NCI-H1436 treated with DMSO at 0.1 percent for 48 hours (cell line): ENCODE measurements at places on chromosomes 2 and 18.

DNA sequence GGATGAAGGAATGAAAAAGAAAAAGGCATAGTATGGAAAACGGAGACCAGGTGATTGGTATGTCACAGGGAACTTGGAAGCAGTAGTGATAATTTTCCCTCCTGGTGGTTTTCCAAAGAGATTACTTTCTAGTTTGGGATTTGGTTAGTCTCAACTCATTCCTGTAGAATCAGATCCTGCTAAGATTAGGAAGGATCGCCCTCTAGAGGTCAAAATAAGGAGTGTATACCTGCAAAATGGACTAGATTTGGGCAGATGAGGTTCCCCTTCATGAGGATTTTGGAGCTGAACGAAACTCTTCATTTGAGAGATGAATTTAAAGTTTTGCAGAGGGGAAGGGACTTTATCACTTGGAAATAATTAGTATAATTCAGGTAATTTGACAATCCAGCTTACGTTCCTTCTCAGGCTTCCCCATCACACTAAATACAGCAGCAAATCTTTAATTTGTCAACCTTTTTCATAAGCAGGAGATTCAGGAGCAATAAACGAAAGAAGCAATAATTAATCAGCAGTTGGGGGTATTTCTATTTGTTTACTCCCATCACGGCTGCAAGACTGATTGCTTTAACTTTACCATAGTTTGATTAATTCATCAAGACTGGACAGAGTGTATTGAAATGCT lies 65.2 kb downstream of the CCDC195 start:
- no peak for DNase-seq

DNA sequence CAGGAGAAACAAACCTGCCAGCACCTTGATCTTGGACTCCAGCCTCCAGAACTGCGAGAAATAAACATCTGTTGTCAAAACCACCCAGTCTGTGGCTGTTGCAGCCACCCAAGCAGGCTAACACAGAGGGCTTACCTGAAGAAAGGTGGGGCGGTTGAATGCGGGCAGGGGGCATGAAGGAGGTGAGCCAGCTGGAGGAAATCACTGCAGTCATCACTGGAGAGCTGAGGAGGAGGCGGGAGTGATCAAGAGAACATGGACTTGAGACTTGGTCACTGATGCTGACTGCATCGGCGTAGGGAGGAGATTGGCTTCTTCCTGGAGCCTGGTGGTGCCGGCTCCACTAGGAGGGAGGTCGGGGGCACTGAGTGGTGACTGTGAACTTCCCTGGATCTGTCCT lies 14.6 kb upstream of the ARMC9 start:
- DNase-seq: no peak

DNA sequence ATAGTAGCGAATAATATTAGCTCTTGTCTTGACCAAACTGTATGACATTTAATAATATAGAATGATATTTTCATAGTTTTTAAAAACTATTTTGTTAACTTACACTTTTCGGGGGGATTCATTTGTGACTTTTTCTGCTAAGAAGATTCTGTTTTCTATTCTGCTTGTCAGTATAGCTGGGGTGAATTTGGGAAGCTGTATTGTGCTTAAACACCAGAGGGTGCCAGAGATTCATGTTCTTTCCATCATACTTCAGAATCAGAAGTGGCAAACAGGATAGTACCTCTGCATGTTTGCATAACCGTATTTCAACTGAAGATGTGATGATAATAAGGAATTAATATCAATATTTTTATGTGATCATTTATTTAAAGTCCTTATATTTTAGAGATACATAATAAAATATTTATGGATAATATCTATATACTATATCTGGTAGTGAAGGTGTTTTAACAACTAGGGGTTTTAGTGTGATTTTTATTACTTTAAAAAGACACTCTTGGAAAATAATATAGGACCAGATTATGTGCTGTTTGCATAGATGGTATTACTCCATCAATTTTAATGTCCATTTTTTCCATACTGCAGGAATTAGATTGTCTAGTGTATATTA lies 81.0 kb downstream of the TAF4B start:
- no peak for DNase-seq

DNA sequence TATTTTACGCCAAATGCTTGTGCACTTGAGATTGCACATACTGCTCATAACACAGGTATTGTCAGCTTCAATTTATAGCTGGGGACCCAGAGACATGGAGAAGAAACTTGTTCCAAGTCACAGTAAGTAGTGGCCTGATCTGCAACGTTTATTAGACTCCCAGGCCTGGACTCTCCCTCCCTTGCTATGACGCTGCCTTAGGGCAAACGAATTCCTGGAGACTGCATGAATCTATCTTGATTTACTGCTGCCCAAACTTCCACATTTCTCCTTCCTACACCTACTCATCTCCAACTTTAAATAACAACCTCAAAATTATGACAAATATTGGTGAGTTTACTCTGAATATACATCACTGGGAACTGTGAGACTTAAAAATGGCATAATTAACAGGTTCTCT lies 145.1 kb upstream of the CCDC195 start:
- no peak for DNase-seq

DNA sequence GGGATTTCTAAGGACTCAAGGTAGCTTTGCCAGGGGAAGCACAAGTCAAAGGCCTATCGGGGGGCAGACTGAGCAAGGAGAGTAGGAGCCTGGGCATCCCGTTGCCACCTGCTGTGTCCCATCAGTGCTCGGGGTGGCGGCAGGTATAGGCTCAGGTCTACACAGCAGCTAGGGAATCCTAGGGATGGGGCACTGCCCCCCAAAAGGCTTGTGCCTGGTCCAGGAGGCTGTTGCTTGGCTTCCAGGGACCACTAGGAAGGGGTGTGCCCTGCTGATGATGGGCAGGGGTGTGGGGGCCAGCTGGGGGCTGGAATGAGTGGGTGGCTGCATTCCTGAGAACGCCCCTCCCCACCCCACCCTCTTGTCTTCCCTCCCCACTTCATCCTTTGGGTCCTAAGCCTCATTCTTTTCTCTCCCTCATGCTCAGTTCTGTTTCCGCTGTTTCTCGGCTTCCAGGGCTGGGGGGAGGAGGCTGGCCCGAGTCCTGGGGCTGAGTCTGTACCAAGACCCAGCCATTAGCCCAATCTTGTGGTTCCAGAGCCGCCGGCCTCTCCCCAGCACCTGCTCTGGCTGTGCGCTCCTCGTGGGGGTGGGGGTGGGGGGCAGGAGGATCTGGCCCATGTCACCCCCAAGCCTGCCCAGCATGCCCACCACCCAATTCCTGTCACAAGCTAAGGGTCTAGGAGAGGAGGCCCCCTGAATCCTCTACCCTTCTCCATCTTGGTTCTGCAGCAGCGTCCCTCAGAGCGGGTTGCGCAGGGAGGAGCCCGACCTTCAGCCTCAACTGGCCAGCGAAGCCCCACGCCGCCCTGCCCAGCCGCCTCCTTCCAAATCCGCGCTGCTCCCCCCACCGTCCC lies 12.8 kb downstream of the SPEG start:
- DNase-seq: no peak

DNA sequence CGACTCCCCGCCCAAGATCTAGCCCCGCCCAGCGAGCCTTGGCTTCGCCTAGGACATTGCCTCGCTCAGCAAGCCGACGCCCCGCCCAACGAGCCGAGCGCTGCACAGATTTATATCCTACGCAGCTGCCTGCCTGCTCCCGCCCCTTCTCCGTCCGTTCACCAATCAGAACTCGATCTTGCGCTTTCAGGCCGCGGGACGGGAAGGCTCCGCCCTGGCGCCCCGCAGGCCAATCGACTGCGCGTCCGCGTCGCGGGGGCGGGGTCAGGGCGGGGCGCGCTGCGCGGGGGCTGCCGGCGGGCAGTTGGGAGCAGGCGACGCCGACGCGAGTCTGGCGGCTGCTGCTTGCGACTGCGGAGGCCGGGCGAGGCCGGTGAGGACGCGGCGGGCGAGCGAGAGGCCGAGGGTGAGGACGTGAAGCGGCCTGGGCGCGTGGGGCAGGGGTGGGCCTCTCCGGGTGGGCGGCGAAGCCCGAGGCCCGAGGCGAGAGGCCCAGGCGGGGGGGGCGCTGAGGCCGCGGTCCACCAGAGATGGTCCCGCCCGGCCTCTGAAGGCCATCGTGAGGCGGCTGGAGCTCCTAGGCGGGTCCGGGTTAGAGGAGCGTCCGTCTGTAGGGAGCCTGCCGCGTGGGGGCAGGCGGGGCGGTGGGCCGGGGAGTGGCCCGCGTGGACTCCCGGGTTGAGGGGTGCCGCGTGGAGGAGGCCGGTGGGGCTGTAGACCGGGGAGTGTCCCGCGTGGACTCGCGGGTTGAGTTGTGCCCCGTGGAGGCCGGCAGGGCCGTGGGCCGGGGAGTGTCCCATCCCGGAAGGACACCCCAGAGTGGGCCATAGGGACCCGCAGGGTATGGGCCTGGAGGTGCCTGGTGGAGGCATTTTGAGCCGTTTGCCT lies at the start of gene FARP2:
TSS of gene FARP2 (plus strand) at position 303 of the 888 bp plus-strand sequence. CDS start 16,823 bp downstream, outside the sequence.
- DNase-seq: peak; percentile 89

- no peak for DNase-seq
These were observed 96.4 kb upstream of the DNER start for GRCh38 chr2:229810786-229811185.

GRCh38 chr2:128793404-128793803 lies 474.7 kb upstream of the HS6ST1 start:
- no peak for DNase-seq

GRCh38 chr2:128436479-128437203 lies 118.0 kb upstream of the HS6ST1 start:
- no peak for DNase-seq

DNA sequence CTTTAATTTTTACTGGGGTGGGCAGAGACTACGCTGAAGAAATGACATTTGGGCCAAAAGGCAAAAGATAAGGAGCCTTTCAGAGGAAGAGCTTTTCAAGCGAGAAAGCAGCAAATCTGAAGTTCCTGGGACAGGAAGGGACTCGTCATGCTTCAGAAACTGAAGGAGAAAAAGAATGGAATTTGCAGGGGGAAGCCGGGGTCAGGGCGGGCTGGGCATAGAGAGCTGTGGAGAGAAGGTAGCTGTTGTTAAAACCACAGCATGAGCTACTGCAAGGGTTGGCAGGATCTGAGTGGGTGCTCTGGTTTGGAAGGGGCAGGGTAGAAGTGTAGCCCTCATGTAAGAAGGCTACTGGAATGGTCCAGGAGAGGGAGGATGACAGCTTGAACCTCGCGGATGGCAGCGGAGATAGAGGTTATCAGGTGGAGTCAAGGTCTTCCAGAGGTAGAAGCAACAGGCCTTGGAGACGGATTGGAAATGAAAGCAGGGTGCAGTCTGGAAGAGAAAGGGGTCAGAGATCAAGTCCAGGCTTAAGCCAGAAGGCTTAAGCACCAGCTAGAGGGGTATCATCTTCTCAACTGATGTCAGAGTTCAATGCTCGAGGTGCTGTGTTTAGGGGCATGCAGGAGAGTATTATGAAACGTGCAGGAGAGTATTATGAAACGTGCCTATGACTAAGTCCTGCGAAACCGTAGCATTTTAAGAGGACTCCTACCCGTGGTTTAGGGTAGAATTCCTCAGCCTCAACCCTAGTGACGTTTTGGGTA lies 18.9 kb downstream of the ATP8B1 start:
- no peak for DNase-seq

DNA sequence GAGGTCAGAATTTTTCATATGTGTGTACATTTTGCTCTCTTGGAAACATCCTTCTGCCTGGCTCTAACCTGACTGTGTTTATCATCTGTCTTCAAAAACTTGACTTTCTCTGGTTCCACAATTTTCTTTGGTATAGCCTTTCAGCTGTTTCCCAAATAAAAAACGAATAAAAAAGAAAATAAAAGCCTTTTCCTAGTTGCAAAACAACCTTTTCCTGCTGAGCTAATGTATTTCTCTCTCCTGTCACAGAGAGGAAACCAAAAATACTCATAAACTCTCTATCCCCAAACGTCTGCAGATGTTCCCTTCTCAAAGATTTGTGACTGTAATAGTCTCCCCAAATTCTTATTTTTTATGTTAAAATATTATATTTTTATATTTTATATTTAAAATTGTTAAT lies 505.3 kb upstream of the SLC39A10 start:
- no peak for DNase-seq

- DNase-seq: no peak
These were observed 217.2 kb downstream of the NR4A2 start for GRCh38 chr2:156115338-156115737.

- no peak for DNase-seq
These were observed 123.8 kb upstream of the DLX2 start for GRCh38 chr2:172226244-172227061.

DNA sequence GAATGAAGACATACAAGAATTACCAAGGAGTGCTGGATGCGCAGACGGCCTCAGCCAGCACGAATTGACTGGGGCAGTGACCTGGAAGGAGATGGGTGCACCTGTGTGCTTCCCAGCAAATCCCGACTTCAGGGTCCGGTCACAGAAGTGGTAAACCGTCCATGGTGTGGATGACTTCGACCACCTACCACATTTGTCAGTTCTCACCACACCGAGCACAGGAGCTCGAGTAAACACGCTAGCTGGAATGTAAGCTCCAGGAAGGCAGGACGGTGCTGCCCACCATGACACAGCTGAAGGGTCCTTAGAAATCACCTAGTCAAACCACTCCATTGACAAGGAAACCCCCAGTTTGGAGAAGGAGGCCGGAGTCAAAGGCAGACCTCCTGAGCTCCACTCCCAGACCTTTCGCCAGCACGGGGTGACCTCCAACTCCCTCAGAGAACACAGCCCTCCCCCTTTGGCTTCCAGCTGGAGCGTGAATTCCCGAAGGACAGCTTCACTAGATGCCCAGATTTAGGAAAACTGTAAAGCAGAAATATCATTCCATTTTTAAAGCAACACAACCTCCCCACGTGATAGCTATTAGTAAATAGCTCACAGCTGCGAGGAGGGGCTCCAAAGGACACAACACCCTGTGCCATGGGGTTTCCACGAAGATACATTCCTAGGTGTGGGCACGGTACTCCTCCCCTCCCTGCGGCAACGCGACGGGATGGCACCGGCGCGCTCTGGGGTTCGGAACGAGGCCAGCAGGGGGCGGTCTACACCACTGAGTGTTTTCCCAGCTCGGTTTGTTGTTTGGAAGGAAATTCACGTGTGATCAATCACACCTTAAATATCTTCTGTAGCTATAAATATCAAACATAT lies 34.1 kb upstream of the GNAL start:
- no peak for DNase-seq

DNA sequence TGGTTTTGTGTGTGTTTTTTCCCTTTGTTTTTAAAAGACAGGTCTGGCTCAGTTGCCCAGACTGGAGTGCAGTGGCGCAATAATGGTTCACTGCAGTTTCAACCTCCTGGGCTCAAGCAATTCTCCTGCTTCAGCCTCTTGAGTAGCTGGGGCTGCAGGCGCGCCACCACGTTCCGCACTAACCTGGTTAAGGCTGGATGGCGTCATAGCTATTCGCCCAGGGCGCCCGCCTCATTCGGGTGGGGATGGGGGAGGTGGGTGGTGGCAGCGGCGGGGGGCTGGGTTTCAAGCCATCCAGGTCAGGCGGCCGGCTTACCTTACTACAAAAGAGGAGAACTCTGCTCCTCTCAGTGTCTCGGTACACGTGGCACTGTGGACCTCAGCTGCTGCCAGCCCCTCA lies 42.8 kb downstream of the EEF1B2 start:
- no peak for DNase-seq
